ENCODE measurements at places on chromosomes 4 and X.

DNA sequence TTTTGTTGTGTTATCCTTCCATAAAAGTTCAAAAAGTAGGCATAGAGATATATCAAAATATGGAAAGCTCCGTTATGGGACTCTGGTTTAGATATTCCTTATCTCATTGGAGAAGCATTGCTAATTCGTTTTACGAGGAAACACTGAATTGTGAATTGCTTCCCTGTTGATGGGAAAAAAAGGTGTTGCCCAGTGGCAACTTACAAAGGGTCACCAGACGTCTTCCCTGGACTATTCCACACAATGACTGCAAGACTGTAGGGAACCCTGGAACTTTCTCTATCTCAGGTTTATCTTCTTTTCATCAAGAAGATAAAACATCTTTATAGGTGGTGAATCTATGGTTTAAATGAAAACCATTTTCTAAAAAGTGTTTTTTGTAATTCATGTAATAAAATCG, 137.7 kb downstream of the MID1 start:
- peaks cover 15% of the 10 kb centered on the region for H3K4me1 ChIP-seq
- DNase-seq, result no peak
- H3K27me3 ChIP-seq, result peaks cover 3% of the 10 kb centered on the region
- no peak overlapping the region for H3K27ac ChIP-seq

DNA sequence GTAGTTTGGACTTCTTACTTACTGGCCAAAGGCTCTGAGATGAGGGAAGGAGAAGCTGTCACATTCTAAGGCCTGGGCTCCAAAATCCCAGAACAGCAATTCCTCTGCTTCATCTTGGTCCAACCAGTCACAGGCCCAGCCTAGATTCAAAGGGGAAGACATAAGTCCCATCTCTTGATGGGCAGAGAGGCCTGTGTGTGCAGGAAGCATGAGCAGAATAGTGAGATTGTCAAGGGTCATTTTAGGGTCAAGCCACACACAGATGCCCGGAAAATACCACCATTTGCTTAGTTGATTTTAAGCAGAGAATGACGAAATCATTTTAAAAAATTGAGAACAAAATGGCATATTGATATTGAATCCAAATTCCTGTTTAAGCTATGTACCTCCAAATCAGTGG, 580.9 kb upstream of the ZFP42 start:
- no peaks in the 10 kb centered on the region for H3K36me3 ChIP-seq
- no peak overlapping the region for H3K27ac ChIP-seq
- H3K4me3 ChIP-seq, result no peak overlapping the region
- DNase-seq, result no peak
- no peaks in the 10 kb centered on the region for H3K4me1 ChIP-seq

DNA sequence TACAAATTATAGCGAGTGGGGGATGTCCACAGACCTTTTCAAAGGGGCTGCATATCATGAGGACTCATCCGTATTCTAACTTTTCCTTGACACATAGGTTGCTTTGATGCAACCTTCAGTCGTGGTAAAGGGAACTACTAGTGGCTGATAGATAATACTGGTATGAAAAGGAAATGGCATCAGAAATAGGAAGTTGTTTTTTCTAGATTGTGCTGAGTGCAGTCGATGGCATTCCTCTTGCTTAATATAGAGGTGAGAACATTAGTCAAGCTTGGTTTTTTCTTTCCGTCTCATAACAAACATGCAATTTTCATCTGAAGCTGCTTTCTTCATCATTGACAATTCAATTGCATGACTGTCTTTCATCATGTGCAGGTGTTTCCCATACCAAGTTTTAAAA, 16.6 kb downstream of the ENPEP start:
- no peaks in the 10 kb centered on the region for H3K36me3 ChIP-seq
- H3K4me1 ChIP-seq, result no peaks in the 10 kb centered on the region
- DNase-seq, result no peak
- H3K27ac ChIP-seq, result no peak overlapping the region
- no peaks in the 10 kb centered on the region for H3K27me3 ChIP-seq

DNA sequence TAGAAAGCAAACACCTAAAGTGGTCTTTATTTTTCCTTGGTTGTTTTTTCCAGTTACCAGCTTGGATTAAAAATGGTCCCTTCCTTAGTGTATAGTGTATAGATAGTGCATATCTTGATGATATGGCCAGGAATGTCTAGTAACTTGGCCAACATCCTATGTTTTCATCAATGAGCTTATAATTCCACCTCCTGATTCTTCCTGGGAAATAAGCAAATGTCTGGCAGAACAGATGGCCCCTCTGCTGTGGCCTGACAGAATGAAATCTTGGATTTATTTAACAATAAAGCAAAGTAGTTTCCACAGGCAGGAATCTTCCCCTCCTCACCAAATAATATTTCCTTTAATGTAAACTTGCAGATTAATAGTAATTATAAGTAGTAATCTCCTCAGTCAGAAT, 6.1 kb downstream of the SCARB2 start:
- peaks cover 17% of the 10 kb centered on the region for H3K36me3 ChIP-seq
- no peaks in the 10 kb centered on the region for H3K27me3 ChIP-seq
- peaks cover 8% of the 10 kb centered on the region for H3K4me1 ChIP-seq
- H3K4me3 ChIP-seq, result no peak overlapping the region
- no peak overlapping the region for H3K27ac ChIP-seq

- no peak overlapping the region for H3K27ac ChIP-seq
- H3K36me3 ChIP-seq, result peaks cover 3% of the 10 kb centered on the region
- no peak overlapping the region for H3K4me3 ChIP-seq
These were observed 49.5 kb upstream of the ADRA2C start for GRCh38 chr4:3716631-3717235.

DNA sequence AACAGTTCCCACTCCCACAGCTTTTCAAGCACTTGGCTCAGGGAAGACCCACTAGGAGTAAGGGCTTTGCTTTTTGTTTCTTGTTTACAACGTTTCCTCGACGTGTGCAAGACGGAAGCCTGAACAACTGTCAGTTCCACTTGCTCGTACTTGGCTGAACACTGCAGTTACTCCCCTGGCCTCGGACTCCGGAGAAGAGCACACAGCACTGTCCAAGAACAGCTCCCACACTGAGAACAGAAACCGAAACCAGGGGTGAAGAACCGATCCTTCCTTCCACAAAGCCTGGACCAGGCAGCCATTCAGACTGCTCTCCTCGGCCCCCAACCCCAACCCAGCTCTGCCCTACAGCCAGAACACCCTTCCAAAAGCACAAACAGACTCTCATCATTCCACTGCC, 25.5 kb downstream of the IRF2 start:
- H3K4me3 ChIP-seq, result no peak overlapping the region
- H3K27ac ChIP-seq, result no peak overlapping the region
- H3K36me3 ChIP-seq, result peaks cover 9% of the 10 kb centered on the region
- peaks cover 17% of the 10 kb centered on the region for H3K4me1 ChIP-seq
- no peak for DNase-seq

- no peak overlapping the region for H3K27ac ChIP-seq
- no peaks in the 10 kb centered on the region for H3K36me3 ChIP-seq
- no peaks in the 10 kb centered on the region for H3K27me3 ChIP-seq
- no peaks in the 10 kb centered on the region for H3K4me1 ChIP-seq
- no peak for DNase-seq
- no peak overlapping the region for H3K4me3 ChIP-seq
These were observed 9.5 kb upstream of the QRFPR start for GRCh38 chr4:121390335-121390734.

- H3K27me3 ChIP-seq, result no peaks in the 10 kb centered on the region
- DNase-seq, result no peak
- H3K4me1 ChIP-seq, result no peaks in the 10 kb centered on the region
- H3K36me3 ChIP-seq, result no peaks in the 10 kb centered on the region
These were observed 28.7 kb downstream of the TMPRSS11A start for GRCh38 chr4:67934628-67935027.

DNA sequence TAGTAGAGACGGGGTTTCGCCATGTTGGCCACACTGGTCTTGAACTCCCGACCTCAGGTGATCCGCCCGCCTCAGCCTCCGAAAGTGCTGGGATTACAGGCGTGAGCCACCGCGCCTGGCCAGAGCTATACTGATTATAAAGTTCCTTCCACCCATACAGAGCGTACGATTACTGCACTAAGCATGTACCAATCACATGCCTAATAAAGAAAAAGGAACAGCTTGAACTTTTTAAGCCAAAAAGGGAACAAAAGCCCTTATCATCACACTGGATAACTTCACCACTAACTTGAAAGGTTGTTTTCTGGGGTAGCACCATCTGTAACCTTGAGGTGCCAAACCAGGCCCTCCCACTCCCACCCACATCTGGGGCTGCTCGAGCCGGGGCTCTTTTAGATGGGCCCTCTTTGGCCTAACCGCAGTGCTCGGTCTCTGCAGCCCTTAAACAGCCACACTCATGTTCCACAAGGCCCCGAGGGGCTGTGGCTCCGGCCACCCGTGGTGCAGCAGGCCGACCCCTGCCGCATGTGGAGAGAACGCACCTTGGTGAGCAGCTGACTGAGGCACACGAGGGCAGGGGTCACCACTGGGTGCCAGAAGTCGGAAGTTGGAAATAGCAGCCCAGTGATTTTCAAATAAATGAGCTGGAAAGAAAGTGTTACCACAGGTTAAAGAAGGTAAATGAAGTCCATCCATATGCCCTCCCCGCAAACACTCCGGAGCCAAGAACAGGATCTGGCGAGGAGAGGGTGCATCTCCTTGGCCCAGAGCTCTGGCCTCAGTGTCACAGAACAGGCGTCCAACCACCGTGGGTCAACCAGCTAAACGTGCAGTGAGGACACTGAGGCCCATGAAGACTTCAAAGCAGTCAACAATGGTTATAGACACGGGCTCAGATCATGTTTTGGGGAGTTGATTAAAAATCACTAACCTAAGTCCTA, 18.4 kb downstream of the NOP14 start:
- H3K4me1 ChIP-seq, result no peaks in the 10 kb centered on the region
- H3K36me3 ChIP-seq, result peaks cover 81% of the 10 kb centered on the region
- no peak overlapping the region for H3K4me3 ChIP-seq
- no peak overlapping the region for H3K27ac ChIP-seq
- DNase-seq, result no peak

DNA sequence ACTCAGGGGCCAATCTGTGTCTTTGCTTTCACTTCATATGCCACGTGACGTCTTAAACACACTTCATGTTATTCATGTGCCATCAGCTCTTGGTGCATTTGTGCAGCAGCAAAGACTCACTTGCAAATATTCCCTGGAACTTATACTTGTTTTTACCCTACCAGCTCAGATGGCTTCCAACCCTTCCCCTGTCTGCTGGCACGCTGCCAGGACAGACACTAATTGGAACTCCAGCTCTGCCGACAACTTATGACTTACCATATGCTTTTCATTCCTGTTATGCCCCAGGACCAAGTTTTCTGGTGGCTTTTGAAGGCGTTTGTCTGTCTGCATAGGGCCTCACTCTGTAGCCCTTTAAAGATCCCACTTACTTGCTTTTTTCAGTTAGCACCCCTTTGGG, 261.7 kb upstream of the GNPDA2 start:
- H3K27ac ChIP-seq, result no peak overlapping the region
- no peak overlapping the region for H3K4me3 ChIP-seq
- no peaks in the 10 kb centered on the region for H3K4me1 ChIP-seq

DNA sequence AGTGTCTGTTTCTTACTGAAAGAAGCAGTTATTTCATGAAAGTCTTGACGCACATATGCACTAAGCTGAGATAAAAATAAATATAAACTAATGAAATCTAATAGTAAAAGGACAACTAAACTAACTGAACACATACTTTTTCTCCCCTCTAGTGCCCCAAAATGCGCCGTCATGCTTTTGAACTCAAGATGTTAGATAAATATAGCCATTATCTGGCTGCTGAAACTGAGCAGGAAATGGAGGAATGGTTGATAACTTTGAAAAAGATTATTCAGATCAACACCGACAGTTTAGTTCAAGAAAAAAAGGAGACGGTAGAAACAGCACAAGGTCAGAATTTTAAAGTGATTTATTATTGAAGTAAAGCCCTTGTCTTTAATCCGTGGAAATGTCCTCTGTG, 70.2 kb downstream of the DOCK11 start:
- DNase-seq, result no peak
- no peaks in the 10 kb centered on the region for H3K4me1 ChIP-seq
- H3K27ac ChIP-seq, result no peak overlapping the region
- no peaks in the 10 kb centered on the region for H3K27me3 ChIP-seq
- no peak overlapping the region for H3K4me3 ChIP-seq

GRCh38 chr4:21554500-21554899, 394.1 kb downstream of the KCNIP4 start:
- H3K27ac ChIP-seq, result no peak overlapping the region
- no peaks in the 10 kb centered on the region for H3K27me3 ChIP-seq
- peaks cover 2% of the 10 kb centered on the region for H3K4me1 ChIP-seq
- H3K4me3 ChIP-seq, result no peak overlapping the region
- DNase-seq, result no peak

- no peaks in the 10 kb centered on the region for H3K36me3 ChIP-seq
- H3K4me3 ChIP-seq, result no peak overlapping the region
- no peaks in the 10 kb centered on the region for H3K4me1 ChIP-seq
- H3K27me3 ChIP-seq, result no peaks in the 10 kb centered on the region
- H3K27ac ChIP-seq, result no peak overlapping the region
These were observed 407.3 kb downstream of the DCAF12L2 start for GRCh38 chrX:125758819-125759218.

DNA sequence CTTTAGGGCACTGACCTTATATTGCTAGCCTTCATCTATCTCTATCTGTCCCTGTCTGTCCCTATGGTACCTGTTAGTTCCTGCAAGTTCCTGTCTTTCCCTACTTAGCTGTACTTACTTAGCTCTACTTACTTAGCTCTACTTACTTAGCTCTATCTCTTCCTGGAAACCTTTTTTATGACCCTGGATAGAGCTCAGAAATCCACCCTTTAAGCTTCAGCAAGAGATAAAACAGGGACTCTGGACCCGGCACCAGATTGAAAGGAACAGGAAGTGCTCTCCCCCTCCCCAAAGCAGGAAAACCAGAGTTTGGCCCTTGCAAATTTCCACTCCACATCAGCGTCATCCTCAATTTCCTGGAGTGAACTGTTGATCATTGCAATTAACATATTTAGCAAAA, 12.3 kb upstream of the IL9R start:
- no peak overlapping the region for H3K4me3 ChIP-seq
- no peak for DNase-seq
- no peaks in the 10 kb centered on the region for H3K4me1 ChIP-seq
- no peaks in the 10 kb centered on the region for H3K36me3 ChIP-seq
- H3K27me3 ChIP-seq, result no peaks in the 10 kb centered on the region

DNA sequence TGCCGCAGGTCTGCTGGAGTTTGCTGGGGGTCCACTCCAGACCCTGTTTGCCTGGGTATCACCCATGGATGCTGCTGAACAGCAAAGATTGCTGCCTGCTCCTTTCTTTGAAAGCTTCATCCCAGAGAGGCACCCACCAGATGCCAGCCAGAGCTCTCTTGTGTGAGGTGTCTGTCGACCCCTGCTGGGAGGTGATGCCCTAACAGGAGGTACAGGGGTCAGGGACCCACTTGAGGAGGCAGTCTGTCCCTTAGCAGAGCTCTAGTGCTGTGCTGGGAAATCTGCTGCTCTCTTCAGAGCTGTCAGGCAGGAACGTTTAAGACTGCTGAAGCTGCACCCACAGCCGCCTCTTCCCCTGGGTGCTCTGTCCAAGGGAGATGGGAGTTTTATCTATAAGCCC, 162.7 kb downstream of the NAF1 start:
- no peak overlapping the region for H3K27ac ChIP-seq
- H3K27me3 ChIP-seq, result no peaks in the 10 kb centered on the region
- H3K4me1 ChIP-seq, result no peaks in the 10 kb centered on the region
- no peak overlapping the region for H3K4me3 ChIP-seq
- no peaks in the 10 kb centered on the region for H3K36me3 ChIP-seq
- DNase-seq, result no peak

- no peaks in the 10 kb centered on the region for H3K27me3 ChIP-seq
- peak overlapping the region; percentile 58 for H3K27ac ChIP-seq
- H3K4me1 ChIP-seq, result peaks cover 38% of the 10 kb centered on the region
These were observed 429.7 kb downstream of the MAPK10 start for GRCh38 chr4:85929961-85930665.

GRCh38 chr4:189198624-189199023, 742.0 kb upstream of the FRG1 start:
- no peak overlapping the region for H3K27ac ChIP-seq
- H3K36me3 ChIP-seq, result no peaks in the 10 kb centered on the region
- no peak for DNase-seq
- no peaks in the 10 kb centered on the region for H3K27me3 ChIP-seq

Measured in neuronal stem cell (in vitro differentiated cells).